ENCODE measurements at places on chromosomes 3 and 15.
A peak's percentile ranks its signal among the peaks of the same experiment; 100 is the strongest.

DNA sequence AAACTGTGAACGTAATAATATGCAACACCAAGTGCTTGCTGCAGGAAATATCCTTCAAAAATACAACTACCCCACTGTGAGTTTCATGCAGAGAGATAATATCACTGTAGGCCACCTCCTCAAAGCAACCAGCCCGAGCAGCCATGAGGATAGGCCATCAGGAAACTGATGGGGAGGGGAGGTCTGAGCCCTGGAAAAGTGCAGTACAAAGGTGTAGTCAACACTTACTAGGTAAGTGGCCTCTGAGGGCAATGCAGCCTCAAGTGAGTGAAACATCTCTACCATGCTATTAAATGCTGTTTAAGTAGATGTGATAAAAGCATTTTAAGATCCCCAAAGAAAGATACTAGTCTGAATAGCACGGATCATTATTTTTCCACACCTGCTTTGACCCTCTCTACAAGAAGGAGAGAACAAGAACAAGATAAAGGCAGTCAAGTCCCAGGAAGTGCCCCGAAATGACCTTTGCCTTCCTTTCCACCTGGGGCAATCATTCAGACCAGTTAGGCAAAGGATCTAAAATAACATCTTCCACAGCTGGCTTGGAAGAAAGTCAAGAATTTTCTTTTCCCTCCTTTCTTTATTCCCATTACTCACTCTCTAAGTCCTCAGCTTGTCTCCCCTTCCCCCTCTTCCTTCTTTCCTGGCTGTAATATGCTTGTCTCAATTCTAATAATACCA is 62.8 kb downstream of the FMN1 start:
- no peak for DNase-seq

GRCh38 chr3:3646934-3647333 is 152.3 kb upstream of the LRRN1 start:
- no peak for DNase-seq

DNA sequence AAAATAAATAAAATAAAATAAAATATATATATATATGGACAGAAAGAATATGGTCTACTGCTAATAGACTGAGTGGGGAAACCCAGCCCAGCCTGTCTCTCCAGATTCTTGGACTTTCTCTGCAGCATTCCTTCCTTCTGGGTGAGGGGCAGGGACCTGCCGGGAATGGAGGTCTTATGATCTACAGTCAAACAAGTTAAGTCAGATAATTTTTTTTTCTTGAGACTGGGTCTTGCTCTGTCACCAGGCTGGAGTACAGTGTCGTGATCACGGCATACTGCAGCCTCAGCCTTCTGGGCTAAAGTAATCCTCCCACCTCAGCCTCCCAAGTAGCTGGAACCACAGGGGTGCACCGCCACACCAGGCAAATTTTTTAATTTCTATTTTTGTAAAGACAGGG is 33.5 kb upstream of the ZNF774 start:
- DNase-seq: no peak

- DNase-seq: no peak
Observed at GRCh38 chr3:65728138-65728537, 310.6 kb downstream of the MAGI1 start.

DNA sequence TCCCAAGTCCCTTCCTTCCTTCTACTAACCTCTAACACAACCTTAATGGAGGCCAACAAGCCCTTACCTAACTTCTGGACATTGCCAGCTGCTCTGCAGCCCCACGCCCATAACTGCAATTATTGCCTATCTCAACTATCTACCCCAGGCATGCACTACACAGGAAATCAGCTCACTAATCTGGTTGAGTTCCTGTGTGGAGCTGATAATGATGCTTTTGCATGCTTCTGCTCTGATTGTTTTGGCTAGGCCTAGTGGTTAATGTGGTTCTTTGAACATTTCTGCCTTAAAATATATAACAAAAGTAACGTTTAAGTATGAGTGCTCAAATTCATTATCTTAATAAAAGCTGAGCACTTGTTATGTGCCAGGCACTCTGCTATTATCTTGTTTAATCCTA is 463.9 kb downstream of the MFSD1 start:
- no peak for DNase-seq

- DNase-seq: no peak
Observed at GRCh38 chr3:116984301-116984700, 274.7 kb downstream of the TUSC7 start.

DNA sequence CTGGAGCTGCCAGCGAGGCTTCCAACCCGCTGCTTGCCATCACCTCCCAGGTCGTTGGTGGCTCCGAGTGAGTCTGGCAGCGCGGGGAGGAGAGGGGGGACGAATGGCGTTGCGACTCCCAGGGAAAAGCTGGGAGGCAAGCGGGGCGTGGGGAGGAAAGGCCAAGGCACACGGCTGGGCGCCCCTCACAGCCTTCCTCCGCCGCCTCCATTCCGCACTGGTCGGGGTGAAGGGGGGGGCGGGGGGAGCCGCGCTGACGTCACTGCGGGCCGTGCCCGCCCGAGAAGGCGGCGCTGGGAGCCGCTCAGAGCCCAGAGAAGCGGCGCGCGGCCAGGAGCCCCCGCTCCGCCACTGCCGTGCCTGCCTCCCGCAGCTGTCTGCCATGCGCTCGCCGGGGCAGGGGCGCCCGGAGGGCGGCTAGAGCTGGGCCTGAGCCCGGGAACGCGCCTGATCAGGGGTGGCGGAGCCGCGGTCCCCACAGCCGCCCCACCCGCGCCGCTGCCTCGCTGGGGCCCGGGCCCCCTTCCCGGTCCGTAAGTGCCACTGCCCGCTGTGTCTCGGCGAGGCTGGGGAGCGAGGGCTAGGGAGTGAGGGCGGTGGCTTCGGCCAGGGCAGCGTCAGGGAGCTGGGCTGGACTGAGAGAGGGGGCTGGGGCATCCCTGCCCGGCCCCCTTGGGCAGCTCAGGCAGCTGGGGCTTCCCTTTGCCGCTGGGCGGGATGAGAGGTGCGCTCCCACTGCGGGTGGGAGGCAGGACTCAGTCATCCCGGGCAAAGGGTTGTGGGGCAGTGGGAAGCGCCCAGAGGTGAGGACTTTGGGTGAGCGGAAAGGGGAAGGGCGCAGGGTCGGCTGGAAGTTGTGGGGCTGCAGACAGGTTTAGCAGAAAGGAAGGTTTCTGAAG is 27.8 kb upstream of the POLG start:
- peak; percentile 36 for DNase-seq

DNA sequence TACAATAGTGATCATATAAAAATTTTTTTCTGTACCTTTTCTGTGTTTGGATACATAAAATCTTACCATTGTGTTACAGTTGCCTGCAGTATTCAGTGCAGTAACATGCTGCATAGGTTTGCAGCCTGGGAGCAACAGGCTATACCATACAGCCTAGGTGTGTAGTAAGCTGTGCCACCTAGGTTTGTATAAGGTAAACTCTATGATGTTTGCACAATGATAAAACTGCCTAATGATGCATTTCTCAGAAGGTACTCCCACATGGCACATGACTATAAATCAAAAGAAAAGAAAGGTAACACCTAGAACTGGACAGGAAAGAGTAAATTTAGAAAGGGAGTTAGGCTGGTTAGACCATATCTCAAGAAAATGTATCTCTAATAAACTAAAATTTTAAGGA is 293.5 kb downstream of the ULK4 start:
- no peak for DNase-seq

DNA sequence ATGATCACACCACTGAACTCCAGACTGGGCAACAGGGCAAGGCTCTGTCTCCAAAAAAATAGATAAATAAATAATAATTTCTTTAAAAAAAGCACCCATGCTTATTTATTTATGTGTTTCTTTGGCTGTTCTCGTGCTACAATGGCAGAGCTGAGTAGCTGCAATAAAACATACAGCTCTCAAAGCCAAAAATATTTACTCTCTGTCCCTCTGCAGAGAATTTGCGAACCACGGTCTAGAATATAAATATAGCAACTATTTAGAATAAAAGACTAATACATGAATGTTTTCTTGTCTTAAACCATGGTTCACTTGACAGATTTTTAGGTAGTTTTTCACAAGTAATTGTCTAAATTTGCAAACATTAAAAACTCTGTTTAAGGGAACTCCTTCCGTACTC is 72.7 kb downstream of the ADAM10 start:
- no peak for DNase-seq

GRCh38 chr3:52062505-52062904 is 6.1 kb upstream of the DUSP7 start:
- peak; percentile 7 for DNase-seq

GRCh38 chr15:57607570-57608000 is 15.9 kb downstream of the MYZAP start:
- no peak for DNase-seq

GRCh38 chr15:64883100-64883581 is 28.6 kb upstream of the ANKDD1A start:
- peak; percentile 32 for DNase-seq

- no peak for DNase-seq
Observed at GRCh38 chr3:11698326-11699082, 54.8 kb upstream of the VGLL4 start.

All from CD4-positive, alpha-beta T cell treated with Interleukin-6 for 4 hours (primary cell).